ENCODE measurements at places on chromosomes 6 and 20. TPM values are rescaled to one million over a fixed set of nuclear protein-coding genes. Genes with fewer than 3 reads are reported as not detected.

DNA sequence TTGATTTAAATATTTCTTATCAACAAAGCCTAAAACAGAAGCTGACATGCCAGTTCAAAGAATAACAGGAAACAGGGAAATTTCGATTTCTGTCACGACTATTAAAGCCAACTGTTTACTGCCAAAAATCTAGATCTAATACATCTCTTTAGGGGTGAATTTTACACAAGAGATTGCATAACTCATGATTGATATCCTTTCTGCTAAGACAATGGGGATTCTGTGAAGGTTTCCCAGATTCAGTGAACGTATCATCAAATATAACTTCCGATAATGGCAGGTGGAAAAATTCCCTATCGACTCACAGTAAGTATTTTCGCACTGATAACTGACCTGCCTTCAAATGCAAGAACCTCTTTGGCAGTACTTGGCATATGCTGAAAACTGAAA, 42.9 kb downstream of the NHSL1 start:
- DNase-seq: no peak
- H3K4me1 ChIP-seq: no peaks in the 10 kb centered on the region
- H3K36me3 ChIP-seq: no peaks in the 10 kb centered on the region
- no peak overlapping the region for H3K27ac ChIP-seq
- H3K4me3 ChIP-seq: no peak overlapping the region

DNA sequence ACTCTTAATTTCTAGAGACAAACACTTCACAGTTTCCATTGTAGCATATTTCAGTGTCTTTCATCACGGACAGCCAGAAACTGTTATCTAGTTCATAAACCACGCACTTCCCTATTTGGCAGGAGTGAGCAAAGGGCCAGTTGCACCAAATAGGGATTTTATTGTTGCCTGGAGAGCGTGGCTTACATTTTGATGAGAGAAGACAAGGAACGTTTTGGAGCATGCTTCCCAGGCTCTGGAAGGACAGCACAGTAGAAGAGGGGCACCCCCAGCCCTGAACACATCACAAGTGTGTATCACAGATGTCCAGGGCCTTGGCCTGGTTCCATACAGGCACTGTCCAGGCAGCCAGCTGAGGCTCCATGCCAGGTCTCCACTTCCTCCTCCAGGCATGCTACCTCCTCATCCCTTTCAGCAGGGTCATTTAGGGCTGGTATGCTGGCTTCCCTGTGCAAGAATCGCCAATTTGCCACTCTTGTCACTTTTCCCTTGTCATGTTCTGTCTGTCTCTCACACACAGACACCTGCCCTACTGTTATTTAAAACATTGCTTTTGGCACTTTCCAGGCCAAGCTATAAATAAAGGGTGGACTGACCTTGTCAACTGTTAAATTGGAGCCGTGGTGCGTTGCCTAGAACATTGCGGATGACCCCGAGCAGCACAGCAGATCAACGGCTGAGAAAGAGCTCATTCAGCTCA, 235.0 kb upstream of the GMDS start:
- H3K4me3 ChIP-seq: no peak overlapping the region
- no peak overlapping the region for H3K27ac ChIP-seq
- no peak for DNase-seq
- H3K36me3 ChIP-seq: no peaks in the 10 kb centered on the region
- H3K4me1 ChIP-seq: peaks cover 6% of the 10 kb centered on the region

DNA sequence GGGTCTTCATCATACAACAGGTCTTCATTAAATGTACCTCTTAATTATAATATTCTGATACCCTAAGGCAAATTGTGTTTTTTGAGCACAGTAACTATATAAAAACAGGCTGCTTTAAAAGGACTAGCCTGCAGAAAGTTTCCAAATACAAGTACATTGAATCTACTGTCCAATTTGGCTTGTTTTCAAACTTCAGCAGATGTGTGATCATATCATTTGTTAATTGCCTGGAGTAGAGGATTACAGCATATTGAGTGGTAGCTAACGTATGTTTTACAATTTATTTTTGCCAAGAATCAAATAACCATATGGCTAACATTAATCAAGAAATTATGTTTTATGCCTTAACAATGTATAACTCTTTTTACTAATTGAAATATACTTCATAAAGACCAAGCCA, 12.6 kb downstream of the TINAG start:
- H3K36me3 ChIP-seq: no peaks in the 10 kb centered on the region
- no peak overlapping the region for H3K4me3 ChIP-seq

- no peak overlapping the region for H3K4me3 ChIP-seq
- no peak overlapping the region for H3K27ac ChIP-seq
- no peaks in the 10 kb centered on the region for H3K27me3 ChIP-seq
- DNase-seq: no peak
- H3K36me3 ChIP-seq: no peaks in the 10 kb centered on the region
These were observed 37.4 kb upstream of the RIPPLY2 start for GRCh38 chr6:83815631-83816272.

GRCh38 chr20:49030954-49031619, 15.0 kb upstream of the CSE1L start:
- no peak for DNase-seq
- H3K27ac ChIP-seq: no peak overlapping the region
- H3K36me3 ChIP-seq: peaks cover 33% of the 10 kb centered on the region
- no peaks in the 10 kb centered on the region for H3K27me3 ChIP-seq
- no peak overlapping the region for H3K4me3 ChIP-seq

- H3K4me1 ChIP-seq: peaks cover 12% of the 10 kb centered on the region
- H3K27me3 ChIP-seq: no peaks in the 10 kb centered on the region
- DNase-seq: no peak
- peak overlapping the region; percentile 73 for H3K4me3 ChIP-seq
These were observed 857 bp downstream of the TAP2 start for GRCh38 chr6:32837651-32838113.

DNA sequence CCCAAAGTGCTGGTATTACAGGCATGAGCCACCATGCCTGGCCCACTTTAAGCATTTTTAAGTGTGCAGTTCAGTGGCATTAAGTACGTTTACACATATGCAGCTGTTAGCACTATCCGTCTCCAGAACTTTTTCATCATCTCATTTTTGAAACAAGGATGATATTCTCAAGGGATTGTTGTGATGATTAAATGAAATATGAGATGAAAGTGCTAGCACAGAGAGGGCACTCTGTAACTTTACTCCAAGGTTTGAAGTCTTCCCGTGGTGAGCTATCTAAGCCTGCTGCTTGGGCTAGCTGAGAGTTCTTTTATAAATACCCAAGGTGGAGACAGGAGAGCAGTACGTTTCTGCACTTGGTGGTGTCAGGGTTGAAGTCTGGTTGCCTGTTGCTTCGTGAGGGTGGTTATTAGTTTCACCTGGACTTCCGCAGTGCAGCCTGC, 6.6 kb downstream of the TM9SF4 start:
- peaks cover 10% of the 10 kb centered on the region for H3K4me1 ChIP-seq
- H3K27me3 ChIP-seq: no peaks in the 10 kb centered on the region
- no peak overlapping the region for H3K4me3 ChIP-seq
- H3K36me3 ChIP-seq: no peaks in the 10 kb centered on the region
- no peak overlapping the region for H3K27ac ChIP-seq

DNA sequence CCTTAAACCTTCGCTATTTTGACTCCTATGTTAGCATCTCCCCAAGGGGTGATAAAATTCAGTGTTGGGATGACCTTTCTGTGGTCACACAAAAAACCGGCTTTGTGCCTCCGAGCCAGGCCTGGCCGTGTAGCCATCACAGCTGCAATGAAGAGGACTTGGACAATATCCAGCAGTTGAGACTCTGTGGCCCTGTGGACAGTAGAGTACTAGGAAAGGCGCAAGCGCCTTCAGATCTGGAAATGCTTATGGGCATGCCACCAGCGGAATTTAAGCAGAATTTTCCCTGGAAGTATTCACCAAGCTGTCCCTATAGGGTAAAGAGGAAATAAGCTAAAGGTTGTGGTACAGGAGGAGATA, 63.3 kb upstream of the SLC2A12 start:
- DNase-seq: no peak
- no peaks in the 10 kb centered on the region for H3K4me1 ChIP-seq
- no peaks in the 10 kb centered on the region for H3K36me3 ChIP-seq
- H3K27ac ChIP-seq: no peak overlapping the region
- H3K4me3 ChIP-seq: no peak overlapping the region

GRCh38 chr6:7343546-7344475, 30.8 kb upstream of the SSR1 start:
- H3K36me3 ChIP-seq: no peaks in the 10 kb centered on the region
- no peaks in the 10 kb centered on the region for H3K27me3 ChIP-seq
- H3K4me1 ChIP-seq: no peaks in the 10 kb centered on the region
- H3K4me3 ChIP-seq: no peak overlapping the region

DNA sequence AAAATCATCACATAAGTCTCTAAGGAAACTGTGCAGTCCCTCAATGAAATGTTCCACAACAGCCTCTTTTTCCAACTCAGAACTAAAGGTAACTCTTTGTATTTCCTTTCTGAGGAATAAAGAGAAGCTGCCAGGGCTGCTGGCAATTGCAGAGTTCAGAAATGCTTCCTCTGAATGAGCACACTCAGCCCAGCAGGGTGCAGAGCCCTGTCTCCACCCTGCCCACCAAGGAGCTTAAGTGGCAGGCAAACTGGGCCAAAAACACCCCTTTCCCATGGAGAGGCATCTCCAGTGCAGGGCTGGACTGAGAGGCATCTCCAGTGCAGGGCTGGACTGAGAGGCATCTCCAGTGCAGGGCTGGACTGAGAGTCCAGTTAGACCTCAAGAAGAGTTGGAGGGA, 255.4 kb downstream of the GMPR start:
- no peaks in the 10 kb centered on the region for H3K27me3 ChIP-seq
- no peaks in the 10 kb centered on the region for H3K36me3 ChIP-seq
- H3K4me1 ChIP-seq: no peaks in the 10 kb centered on the region
- DNase-seq: no peak

DNA sequence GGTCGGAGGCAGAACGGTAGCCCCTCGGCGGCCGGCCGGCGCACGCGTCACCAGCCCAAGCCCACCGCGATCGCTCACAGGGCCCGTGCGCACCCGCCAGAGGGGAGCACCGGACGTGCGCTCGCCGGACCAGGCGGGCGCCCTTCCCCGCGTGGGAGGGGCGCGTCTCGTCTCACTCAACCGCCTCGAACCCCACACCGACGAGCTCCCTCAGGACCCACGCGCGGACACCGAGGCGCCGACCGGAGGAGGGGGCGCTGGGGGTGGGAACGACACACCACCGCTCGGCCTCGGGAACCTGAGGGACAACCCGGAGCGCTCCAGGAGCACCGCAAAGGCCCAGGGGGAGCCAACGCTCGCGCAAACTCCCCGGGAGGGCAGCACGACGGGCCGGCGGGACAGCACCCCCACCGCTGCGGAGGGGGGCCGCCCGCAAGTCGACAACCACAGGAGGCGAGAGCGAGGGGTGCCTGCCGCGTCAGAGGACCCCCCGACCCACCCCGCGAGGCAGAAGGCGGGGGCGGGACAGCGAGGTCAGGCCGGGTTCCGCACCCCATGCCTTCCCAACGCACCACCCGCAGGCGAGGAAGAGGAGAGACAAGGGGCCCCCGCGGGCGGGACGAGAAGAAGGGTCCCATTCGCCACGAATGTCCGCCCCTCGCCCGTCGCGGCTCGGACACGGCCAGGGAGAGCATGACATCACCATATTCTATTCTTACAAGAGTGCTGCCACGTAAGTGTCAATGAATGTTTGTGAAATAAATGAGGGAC, 512.7 kb upstream of the ZNF337 start:
- DNase-seq: peak; percentile 77
- H3K27me3 ChIP-seq: peaks cover 21% of the 10 kb centered on the region
- H3K4me3 ChIP-seq: no peak overlapping the region
- no peak overlapping the region for H3K27ac ChIP-seq
- no peaks in the 10 kb centered on the region for H3K36me3 ChIP-seq

- H3K27ac ChIP-seq: no peak overlapping the region
- no peaks in the 10 kb centered on the region for H3K4me1 ChIP-seq
- no peaks in the 10 kb centered on the region for H3K36me3 ChIP-seq
- H3K4me3 ChIP-seq: no peak overlapping the region
- H3K27me3 ChIP-seq: no peaks in the 10 kb centered on the region
- DNase-seq: no peak
These were observed 326.6 kb downstream of the THBS2 start for GRCh38 chr6:168927026-168927425.

DNA sequence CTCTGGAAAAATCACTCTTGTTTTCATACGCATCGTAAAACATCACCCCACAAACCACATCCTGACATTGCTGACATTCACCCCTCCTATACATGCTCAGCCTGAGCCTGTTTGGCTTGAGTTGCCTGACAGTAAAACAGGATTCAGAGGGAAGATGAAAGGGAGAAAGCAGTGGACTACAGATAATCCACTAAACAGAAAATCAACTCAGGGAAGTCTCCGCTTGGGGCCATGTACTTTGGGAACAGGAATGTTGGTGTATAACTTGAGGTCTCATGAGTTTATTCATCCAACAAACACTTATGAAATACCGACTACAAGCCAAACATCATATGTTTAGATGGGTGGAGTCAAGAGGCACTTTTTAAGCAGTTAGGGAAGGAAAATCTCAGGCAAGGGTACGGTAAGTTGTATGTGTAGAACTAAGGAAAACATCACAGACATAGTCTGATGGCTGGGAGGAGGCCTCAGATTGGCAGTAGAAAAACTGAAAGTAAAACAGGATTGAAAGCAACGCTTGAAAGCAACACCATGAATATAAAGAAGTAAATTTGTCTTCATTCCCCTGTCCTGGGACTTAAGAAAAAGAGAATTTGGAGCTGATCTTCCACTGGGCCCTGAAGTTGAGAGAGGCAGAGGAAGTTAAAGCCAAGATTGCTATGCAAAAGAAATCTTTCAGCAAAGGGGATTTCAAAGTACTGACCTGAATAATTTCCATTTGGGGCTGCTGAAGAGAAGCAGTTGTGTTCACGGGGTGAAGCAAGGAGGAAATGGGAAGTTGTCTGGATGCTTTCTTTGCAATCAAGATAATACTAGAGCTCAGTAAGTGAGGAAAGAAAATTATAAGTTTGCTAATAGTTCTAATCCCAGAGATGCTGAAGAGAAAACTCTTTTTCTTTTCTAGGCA, 28.8 kb downstream of the PDE7B start:
- DNase-seq: no peak
- peaks cover 5% of the 10 kb centered on the region for H3K4me1 ChIP-seq
- H3K4me3 ChIP-seq: peak overlapping the region; percentile 43
- H3K36me3 ChIP-seq: no peaks in the 10 kb centered on the region

DNA sequence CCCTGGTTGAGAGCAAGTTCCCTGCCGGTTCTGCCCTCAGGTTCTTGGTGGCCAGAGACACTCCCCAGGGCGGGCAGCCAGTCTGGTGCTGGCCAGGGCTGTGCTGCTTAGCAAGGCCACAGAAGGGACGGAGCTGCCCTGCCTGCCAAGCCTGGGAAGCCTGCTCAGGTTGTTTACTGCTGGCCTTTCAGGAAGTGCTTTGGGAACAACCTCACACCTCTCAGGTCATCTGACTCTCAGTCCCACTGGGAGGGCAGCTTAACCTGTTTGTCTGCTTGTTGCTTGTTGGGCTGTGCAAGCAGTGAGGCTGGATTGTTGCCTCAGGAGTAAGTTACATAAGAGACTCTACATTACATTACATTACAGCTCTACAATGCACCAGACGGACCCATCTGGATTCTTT, 75.8 kb upstream of the AFDN start:
- H3K4me3 ChIP-seq: no peak overlapping the region
- no peaks in the 10 kb centered on the region for H3K4me1 ChIP-seq

Gene REM1
- 2.5 TPM for total RNA-seq

Gene ECT2L
- 0.13 TPM for total RNA-seq

Gene HLA-DPA1
- 200 TPM for total RNA-seq

Gene TAP2
- 37.6 TPM for total RNA-seq

Gene MAN1A1
- total RNA-seq: 68.5 TPM

Gene SNAP25
- total RNA-seq: 6.2 TPM

All from kidney (tissue), 22 donors.